PC-9 (cell line): ENCODE measurements at places on chromosomes 13 and 19.

DNA sequence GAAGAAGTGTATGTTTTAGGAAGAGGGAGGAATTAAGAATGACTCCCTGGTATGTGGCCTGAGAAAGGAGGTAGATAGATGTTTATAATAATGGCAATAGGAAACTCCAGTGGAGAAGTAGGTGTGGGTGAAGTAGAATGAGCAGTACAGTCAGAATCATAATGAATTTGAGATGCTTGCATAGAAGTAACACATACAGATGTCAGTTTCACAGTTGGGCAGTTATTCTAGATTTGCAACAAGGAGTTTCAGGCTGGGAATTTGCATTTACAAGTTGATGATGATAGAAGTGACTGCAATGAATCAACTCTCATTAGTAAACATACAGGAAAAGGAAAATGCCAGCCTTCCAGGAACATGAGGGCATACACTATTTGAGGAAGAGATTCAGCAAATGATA is 149.0 kb downstream of the SLITRK1 start:
- DNase-seq: no peak

DNA sequence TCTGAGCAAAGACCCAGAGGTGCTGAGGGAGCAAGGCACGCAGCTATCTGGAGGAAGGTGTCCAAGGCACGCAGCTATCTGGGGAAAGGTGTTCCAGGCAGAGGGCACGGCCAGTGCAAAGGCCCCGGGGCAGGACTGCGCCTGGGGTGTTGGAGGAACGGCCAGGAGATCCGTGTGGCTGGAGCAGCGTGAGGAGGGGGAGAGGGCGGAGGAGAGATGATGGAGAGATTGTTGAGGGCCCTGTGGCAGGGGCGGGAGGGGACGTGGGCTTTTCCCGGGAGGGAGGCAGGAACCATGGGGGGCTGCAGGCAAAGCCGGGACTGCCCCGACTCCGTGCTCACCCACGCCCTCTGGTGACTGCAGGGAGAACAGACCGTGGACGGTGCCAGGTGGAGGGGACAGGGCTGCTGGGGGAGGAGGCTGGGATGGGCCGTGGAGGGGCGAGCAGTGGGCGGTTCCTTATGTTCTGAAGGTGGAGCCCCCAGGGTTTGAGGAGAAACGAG is 13.3 kb upstream of the MISP start:
- DNase-seq: no peak

- no peak for DNase-seq
Measured at GRCh38 chr19:33921165-33921564, 124.5 kb downstream of the KCTD15 start.

- DNase-seq: no peak
Measured at GRCh38 chr13:90984756-90985155, 362.7 kb upstream of the MIR17HG start.

GRCh38 chr13:80586356-80586755 is 245.4 kb upstream of the SPRY2 start:
- no peak for DNase-seq
